ENCODE measurements at places on chromosomes 7 and 10.

DNA sequence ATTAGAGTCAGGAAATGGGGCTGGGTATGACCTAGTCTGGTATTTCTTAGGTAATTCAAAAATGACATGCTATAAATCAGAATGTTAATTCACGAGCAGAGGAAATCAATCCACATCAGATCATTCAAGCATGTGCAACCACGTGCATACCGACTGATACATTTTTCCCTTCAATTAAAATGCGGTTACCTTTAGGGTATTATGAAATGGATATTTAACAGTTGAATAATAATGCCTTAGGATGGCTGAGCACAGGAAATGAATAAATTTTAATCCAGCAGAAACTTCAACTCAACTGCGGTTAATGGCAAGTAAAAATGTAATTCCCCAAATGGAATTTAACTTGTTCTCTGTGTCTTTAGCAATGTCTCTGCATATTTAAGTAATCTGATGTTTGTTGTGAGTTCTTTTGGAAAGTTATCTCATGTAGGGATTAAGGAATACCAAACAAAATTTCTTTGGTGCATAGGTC is 9.2 kb downstream of the CPA2 start:
- DNase-seq, result no peak

DNA sequence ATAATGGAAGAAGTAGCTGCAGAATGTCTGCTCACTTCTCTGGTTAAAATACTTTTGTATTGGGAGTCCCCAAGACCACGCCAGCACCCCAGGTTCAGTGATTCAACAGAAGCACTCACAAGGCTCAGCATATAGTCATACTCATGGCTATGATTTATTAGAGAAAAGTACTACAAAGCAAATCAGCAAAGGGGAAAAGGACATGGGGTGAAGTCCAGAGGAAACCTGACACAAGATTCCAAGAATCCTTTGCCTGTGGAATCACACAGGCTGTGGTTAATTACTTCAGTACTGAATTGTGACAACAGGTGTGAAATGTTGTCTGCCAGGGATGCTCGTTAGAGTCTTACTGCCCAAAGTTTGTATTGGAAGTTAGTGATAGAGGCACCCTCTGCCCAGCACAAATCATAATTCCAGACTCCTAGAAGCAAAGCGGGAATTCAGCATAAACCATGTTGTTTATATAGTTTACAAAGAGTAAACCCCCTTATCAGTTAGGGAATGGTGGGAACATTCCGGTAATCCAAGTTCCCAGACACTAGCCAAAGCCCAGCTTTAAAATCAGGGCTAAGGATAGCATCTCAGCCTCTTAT is 79.4 kb downstream of the HYCC1 start:
- no peak for DNase-seq

GRCh38 chr7:1103009-1103788 is 15.3 kb downstream of the GPER1 start:
- no peak for DNase-seq

DNA sequence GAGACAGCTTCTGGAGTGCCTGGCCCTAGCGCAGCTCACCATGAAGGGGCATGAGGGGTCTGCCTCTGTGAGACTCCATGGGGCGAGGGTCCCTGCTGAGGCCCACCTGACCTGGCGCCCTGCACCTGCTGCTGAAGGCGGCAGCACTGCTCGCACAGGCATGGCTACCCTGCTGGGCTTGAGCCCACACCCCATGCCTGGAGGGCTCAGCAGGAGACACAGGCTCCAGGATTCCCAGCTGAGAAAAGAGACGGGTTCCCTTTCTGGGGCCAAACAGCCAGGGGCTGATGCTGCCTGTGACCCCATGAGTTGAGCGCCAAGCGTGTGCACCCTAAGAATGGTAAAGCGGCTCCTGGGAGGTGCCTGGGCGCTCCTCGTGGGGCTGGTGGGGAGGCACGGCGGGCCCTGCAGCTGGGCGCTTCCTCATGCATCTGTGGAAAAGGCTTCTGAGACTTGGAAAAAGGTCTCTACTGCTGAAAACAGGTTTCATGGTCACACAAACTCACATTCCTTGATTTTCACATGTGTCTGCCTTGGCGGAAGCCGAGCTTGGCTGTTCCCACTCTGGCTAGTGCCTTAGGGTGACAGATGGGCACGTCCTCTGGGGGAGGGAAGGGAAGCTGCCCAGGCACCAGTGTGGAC is 233.4 kb downstream of the ZMYND11 start:
- no peak for DNase-seq

DNA sequence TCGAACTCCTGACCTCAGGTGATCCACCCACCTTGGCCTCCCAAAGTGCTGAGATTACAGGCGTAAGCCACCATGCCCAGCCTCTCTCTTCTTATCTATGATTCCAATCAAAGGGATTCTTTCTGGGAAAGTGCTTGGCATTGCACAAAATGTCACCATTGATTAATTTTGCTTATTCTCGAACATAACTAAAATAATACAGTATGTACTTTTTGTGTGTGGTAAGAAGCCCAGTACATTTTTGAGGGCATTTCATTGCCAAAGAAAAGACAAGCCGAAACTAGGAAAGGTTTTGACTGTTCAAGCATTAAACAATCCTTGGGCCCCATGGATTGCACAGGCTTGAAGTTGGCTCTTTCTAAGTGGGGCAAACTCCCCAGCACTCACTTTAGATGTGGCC is 18.3 kb upstream of the CACUL1 start:
- no peak for DNase-seq

- no peak for DNase-seq
Measured at GRCh38 chr10:42987121-42987541, 89.7 kb upstream of the RET start.

GRCh38 chr10:65581426-65582026 is 1344.3 kb upstream of the LRRTM3 start:
- DNase-seq, result peak; percentile 2

DNA sequence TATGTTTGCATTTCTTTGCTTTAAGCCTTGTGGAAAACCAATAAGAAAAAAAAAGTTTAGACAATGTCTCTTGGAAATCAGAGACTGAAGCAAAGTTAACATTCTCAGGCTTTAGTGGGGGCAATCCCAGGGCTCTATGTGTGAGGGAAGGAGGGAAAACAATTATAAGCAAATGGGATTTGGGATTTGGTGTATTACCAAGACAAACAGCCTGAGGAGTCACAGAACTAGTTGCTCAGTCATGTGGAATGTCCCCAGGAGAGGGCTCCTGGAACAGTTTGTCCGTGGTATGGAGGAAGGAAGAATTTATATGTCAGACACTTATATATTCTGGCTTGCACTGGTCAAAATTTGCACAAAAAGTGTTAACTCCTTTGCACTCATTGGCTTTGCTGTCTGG is 562.9 kb upstream of the TPK1 start:
- no peak for DNase-seq

DNA sequence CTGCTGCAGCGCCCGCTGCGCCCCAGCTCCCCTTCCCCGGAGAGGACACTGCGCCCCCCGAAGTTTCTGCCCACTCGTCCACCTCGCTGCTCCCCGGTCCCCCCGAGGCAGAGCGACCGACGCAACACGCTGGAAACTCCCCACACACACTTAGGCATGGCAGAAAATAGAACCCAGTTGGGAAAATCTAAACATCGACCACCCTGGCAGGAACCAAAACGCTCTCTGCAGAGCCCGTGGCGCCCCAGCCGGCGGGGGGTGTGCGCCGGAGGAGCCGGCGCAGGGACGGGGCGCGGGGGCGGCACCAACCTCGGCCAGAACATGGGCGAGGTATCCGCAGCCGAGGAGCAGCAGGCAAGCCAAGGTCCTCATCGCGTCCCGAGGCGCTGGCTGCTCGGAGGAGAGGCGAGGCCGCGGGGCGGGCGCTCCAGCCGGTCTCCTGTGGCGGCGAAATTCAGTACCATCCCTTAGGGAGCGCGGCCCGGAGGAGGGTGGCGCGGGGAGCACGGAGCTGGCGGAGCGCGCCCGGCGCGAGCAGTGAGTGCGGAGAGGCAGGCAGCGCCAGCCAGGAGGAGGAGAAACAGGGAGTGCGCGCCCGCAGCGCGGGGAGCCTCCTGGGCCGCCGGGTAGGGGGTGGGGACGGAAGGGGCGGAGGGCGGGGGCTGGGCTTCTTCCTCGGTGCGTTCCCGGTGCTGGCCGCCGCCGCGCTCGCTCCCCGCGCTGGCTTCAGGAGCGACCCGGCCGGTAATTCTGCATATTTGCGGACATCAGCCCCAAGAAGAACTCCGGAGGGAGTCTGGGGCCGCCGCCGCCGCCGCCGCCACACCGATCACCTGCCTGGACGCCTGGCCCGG is 789 bp downstream of the PDGFA start:
- peak; percentile 87 for DNase-seq

DNA sequence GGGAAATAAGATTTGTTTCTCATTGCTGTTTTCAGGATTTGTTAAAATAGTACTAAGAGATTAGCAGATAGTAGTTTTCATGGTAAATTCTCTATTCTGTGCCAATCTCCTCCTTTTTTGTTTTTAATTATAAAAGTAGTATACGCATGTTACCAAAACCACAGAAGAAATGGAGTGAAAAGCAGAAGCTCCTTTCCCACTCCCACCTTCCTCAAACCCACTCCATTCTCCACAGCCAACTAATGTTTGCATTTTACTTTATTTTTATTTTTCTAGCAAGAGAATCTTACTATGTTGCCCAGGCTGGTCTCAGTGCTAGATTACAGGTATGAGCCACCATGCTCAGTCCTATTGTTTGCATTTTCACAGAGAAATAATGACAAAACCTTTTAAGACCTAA is 4.5 kb upstream of the LRMDA start:
- no peak for DNase-seq

DNA sequence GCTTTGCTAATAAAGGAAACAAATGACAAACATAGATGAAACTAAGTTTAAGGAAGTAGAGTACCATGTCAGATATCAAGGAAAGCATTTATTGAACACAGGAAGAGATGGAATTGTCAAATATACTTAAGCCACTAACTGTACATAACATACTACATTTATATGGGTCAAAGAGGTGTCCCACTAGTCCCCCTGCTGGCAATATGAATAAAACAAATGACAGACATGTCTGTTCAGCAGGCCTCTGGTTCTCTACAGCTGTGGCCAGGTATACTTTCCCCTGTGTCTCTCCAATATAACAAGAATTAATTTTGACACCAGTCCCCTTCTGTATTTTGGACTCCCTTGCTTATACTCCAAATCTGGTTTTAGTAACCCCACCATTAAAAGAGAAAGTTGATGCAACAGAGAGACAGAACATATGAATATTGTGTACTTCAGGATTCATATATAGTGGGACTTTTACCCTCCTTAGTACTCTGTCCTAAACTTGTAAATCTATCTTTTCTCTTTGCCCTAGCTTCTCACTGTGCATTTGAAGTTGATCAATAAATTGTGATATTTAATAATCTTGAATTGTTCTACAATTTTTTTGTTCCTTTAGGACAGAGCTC is 42.9 kb downstream of the CD36 start:
- DNase-seq, result peak; percentile 50

- no peak for DNase-seq
Measured at GRCh38 chr7:31497516-31497915, 16.4 kb upstream of the ITPRID1 start.

GRCh38 chr7:43784030-43784584 is 25.6 kb downstream of the BLVRA start:
- DNase-seq, result no peak

DNA sequence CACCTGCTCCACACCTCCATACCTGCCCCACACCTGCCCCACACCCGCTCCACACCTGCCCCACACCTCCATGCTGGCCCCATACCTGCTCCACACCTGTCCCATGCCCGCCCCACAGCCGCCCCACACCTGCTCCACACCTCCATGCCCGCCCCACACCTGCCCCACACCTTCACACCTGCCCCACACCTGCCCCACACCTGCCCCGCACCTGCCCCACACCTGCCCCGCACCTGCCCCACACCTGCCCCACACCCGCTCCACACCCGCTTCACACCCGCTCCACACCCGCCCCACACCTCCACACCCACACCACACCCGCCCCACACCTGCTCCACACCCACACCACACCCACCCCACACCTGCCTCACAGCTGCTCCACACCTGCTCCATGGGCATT is 53.0 kb downstream of the PARP12 start:
- no peak for DNase-seq

- DNase-seq, result no peak
Measured at GRCh38 chr7:36985866-36986400, 261.6 kb upstream of the AOAH start.

GRCh38 chr7:84238596-84238995 is 44.0 kb upstream of the SEMA3A start:
- no peak for DNase-seq

- DNase-seq, result no peak
Measured at GRCh38 chr7:128221929-128222403, 19.1 kb upstream of the LEP start.

DNA sequence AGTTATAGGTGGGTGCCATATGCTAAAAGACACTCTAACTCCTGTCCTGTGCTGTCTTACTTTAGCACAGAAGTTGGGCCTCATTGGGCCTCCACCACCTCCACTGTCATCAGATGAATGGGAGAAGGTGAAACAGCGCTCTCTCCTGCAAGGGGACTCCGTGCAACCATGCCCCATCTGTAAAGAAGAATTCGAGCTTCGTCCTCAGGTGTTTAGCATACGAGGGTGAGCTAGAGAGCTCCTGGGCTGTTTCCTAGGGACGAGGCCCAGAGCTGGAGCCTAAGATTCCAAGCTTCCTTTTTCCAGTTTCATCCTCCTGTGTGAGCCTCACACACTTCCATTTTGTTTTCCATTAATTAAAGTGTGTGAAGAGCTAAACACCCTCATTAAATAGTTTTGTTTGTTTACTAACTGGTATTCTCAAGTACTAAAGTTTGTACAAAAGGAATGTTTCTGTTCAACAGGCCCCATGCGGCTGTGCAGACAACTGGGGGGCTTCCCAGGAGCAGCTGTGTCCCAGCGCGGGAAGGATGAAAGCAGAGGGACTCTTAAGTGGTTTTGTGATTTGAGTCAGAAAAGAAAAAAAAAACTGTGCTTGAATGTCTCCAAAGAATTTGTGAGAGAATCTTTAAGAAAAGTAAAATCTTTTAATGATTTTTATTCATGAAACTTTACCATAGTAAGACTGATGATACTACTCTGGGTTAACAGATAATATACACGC is 14.1 kb downstream of the RNF32 start:
- DNase-seq, result no peak

DNA sequence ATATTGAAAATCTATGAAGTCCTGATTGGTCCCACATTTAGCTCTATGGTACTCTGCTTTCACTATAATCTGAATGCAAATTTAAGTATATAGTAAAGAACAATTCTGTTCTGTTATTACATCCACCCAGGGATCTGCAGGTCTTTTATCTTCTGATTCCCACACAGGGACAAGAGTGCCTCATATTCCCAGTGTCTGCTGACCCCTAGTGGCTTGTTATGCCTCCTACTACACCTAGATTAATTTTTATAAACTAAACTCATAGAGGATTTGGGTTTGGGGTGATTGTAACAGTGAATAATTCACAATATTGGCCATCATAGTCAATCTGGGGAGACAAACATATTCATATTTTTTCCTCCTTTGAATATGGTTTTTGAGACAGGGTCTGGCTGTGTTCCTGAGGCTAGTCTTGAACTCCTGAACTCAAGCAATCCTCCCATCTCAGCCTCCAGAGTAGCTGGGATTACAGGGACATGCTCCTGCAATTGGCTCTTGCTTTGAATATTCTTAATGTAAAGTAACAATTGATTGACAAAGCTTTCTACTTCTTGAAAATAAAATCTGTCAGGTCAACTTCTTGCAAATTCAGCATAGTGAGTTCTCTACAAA is 282.1 kb downstream of the KCND2 start:
- peak; percentile 64 for DNase-seq

- no peak for DNase-seq
Measured at GRCh38 chr10:125123476-125124114, 36.8 kb downstream of the CTBP2 start.

- DNase-seq, result no peak
Measured at GRCh38 chr7:108561047-108561619, 8.4 kb downstream of the THAP5 start.

All from D341Med (cell line).